ENCODE measurements at places on chromosomes 5 and 9. TPM values are rescaled to one million over a fixed set of nuclear protein-coding genes. Genes with fewer than 3 reads are reported as not detected.

The PDE8B gene
- 7.3 TPM for total RNA-seq

The PROB1 gene
- under 0.01 TPM for total RNA-seq

The JAKMIP2 gene
- 56.3 TPM for total RNA-seq

The COMMD10 gene
- total RNA-seq, result 28.5 TPM

The INSL6 gene
- not detected for total RNA-seq

The FAM153A gene
- 2.4 TPM for total RNA-seq

The BASP1 gene
- 411 TPM for total RNA-seq

The PTGES gene
- total RNA-seq, result 3.7 TPM

The ANKRD31 gene
- 0.82 TPM for total RNA-seq

The IL9 gene
- total RNA-seq, result not detected

The PRR16 gene
- 1.2 TPM for total RNA-seq

The SHISAL2B gene
- total RNA-seq, result not detected

The CDH9 gene
- 31.4 TPM for total RNA-seq

The NFX1 gene
- 20.0 TPM for total RNA-seq

The ORM1 gene
- total RNA-seq, result 0.82 TPM

The PHPT1 gene
- 143 TPM for total RNA-seq

The CNOT6 gene
- 34.6 TPM for total RNA-seq

The GHR gene
- 1.6 TPM for total RNA-seq

The ZBTB34 gene
- total RNA-seq, result 73.8 TPM

The IL3 gene
- total RNA-seq, result not detected

The PLAC8L1 gene
- total RNA-seq, result 0.82 TPM

The GPX3 gene
- total RNA-seq, result 4.1 TPM

The SMIM33 gene
- not detected for total RNA-seq

The DOK3 gene
- 3.3 TPM for total RNA-seq

The SLC23A1 gene
- total RNA-seq, result not detected

The HTR4 gene
- total RNA-seq, result 1.2 TPM

The CFAP90 gene
- total RNA-seq, result 4.5 TPM

The NDUFS4 gene
- total RNA-seq, result 73.4 TPM

The FOXD4L5 gene
- total RNA-seq, result under 0.01 TPM

The CBY3 gene
- total RNA-seq, result not detected

The POLR3G gene
- total RNA-seq, result 3.3 TPM

All from frontal cortex (tissue), 4 donors.